ENCODE measurements at places on chromosomes 11 and 22. TPM values are rescaled to one million over a fixed set of nuclear protein-coding genes. Genes with fewer than 3 reads are reported as not detected.

The OR8D4 gene
- polyA plus RNA-seq, result not detected

The RASSF10 gene
- polyA plus RNA-seq, result 27.4 TPM

The AKIP1 gene
- polyA plus RNA-seq, result 16.0 TPM

The FREY1 gene
- polyA plus RNA-seq, result 0.32 TPM

The MUC2 gene
- polyA plus RNA-seq, result 0.27 TPM

The TTC9C gene
- polyA plus RNA-seq, result 38.0 TPM

The USH1C gene
- 65.4 TPM for polyA plus RNA-seq

The APLP2 gene
- 506 TPM for polyA plus RNA-seq

The AIFM3 gene
- 0.76 TPM for polyA plus RNA-seq

The RPS6KB2 gene
- polyA plus RNA-seq, result 45.1 TPM

DNA sequence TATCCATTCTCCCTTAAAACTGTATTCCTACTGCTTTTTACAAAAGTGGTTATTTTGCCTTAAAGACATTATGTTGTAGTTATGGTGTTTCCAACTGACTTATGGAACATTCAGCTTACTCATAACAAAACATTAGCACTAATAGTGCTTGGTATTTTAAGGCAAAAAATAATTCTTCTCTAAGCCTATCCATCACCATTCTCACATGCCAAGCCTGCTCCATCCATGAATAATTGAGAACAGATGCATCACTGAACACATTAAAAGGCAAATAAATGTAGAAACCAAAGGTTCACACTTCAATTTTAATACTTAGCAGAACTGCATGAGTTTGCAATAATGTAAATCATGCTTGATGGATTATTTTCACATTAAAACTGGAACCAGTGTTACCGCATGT, 42.3 kb upstream of the DDI1 start:
- DNase-seq, result no peak

GRCh38 chr22:43136255-43136654, 6.9 kb downstream of the MCAT start:
- no peak for DNase-seq

GRCh38 chr11:61041755-61042518, 60.4 kb upstream of the CD5 start:
- DNase-seq, result no peak

GRCh38 chr11:85620256-85620655, 6.9 kb downstream of the DLG2 start:
- DNase-seq, result no peak

DNA sequence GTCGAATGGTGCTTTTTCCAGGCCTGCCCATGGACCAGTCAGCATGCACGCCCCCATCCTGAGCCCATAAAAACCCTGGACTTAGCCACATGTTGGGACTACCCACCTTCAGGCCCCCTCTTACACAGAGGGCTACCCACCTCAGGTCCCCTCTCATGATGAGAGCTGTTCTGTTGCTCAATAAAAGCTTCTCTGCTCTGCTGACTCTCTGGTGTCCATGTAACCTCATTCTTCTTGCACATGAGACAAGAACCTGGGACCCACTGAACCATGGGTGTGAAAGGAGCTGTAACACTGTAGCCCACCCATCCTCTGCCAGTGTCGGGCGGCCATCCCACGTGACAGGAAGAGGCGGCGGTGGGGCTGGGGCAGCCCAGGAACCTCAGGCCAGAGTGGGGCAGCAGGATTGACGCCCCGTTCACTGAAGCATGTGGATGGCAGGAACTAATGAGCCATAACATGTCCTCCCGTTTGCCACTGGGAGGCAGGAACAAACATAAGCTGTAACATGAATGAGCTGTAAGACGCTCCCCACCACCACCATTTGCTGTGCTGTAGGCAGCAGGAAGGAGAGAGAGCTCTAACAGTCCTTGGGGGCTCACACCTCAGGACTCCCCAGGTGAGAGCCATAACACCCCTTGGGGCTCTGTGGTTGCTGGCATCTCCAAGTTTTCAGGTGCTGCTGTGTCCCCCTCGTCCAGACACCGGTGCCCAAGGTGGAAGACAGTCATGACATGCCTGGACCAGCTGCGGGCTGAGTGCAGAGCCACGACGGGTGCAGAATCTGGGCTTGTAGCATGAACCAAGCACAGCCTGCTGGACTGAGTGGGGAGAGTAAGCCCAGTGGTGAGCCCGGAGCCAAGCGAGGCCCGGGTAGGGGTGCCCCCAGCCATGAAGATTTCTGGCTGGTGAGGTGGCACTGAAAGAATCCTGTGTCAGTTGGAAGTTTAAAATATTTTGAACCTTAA, 69.4 kb downstream of the MCHR1 start:
- no peak for DNase-seq

GRCh38 chr11:77196961-77197360, 68.9 kb downstream of the MYO7A start:
- DNase-seq, result no peak

DNA sequence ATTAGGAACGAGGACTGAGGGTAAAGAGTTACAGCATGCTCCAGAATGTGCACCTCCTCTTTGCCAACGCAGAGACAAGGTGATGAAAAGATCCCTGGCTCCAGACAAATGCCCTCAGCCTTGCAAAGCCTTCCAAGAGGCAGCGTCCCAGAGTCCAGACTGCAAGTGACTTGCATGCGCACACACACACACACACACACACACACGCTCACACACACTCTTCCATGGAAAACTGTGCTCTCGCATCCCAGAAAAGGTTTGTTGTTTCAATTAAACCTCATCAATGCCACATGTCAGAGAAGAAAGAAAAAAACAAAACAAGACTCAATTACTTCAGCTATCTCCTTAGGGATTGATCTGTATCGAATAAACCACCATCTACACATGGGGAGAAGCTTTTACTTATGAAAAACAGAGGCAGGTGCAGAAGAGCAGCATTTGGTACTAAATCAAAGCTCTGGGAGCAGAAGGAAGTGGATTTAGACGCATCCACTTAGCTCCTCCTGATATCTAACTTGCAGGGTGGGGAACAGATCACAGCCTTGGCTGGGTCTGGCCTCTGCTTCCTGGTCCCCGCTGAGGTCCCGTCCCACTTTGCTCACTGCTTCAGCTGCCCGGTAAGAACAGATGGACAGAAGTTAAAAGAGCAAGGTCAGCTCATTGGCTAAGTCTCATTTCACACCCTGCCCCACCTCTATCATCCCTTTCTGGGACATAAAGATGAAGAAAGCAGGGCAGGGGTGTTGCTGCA, 249.8 kb upstream of the BLID start:
- no peak for DNase-seq

DNA sequence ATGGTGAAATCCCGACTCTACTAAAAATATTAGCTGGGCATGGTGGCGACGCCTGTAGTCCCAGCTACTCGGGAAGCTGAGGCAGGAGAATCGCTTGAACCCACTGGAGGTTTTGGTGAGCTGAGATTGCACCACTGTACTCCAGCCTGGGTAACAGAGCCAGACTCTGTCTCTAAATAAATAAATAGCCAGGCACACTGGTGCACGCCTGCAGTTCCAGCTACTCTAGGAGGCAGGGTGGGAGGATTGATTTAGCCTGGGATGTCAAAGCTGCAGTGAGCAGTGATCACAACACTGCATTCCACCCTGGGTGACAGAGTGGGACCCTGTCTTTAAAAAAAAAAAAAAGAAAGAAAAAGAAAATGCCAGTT, 17.4 kb downstream of the SUSD2 start:
- DNase-seq, result no peak

DNA sequence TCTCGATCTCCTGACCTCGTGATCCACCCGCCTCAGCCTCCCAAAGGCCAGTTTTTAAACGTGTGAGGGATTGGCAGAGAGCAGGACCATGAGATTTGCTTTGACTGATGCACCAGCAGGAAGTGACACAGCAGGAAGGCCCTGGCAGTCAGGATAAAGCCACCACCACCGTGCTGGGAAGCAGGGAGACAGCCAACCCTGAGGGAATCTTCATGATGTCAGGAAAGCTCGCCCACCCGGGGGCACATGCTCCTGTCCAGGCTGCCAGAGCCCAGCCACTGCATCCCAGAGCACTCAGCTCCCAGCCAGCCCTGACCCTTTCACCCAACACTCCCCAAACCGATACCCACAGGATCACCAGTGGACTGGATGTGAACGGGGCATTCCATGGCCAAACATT, 6.1 kb downstream of the TUBGCP6 start:
- no peak for DNase-seq

DNA sequence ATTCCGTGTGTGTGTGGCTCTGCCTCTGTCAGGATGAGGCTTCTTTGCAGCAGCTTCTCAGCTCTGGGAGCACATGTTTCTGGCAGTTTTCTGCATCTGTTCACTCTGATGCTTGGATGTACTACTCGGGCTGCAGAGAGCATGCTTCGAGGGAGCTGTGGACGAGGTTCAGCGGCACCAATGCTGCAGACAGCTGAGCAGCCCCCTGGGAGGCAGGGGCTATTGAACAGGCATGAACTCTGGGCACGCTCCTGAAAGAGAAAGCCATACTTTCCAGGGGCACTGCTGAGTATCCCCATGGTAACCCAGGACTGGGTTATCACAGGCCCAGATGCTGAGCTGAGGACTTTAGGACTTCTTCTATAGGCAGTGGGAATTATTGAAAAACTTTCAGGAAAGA, 33.8 kb downstream of the ADAMTS8 start:
- DNase-seq, result no peak

DNA sequence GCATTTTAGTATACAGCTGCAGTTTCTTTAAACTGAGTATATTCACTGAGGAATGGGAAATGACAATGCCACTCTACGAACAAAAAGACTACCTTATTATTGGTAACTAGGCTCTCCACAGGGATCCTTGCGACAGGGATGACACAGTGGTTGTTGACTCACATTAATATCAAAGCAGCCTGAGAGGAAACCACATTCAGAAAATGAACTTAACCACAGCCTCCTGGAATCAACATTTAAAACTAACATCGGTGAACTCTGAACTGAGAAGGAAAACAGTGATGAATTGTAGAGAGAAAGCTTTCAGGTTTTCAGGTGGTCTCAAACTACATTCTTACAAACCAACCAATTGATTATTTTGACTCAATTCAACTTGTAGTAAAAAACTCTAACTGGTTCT, 90.3 kb upstream of the MTMR2 start:
- no peak for DNase-seq

DNA sequence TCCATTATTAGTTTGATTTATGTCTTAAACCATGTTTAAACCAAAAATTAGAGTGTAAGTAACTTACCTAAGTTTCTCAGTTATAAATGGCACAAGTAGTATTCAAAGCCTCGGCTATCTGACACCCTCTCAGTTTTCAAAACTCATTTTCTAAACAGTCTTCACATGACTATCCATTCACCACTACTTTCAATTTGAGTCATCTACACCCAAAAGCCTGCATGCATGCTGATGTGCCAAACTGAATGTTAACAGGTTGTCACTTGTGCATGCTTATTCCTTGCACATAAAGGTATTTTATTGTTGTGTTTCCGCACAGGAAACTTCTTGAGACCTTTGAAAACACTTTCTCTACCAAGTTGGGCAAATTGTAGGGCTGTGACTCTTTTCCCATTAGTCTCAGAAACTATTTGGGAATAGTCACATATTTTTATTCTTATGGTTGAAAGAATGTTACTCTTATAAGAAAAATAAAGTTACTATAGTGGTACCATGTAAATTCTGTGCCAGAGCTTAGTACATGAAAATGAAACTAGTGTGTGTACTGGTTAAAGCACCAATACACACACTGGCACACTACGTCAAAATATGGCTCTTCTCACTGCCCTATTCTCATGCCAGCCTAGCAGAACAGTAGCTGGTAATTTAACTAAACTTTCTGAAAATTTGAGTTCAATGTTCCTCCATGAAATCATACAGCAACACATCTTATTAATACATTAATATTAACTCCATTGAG, 2.2 kb upstream of the OR51E2 start:
- no peak for DNase-seq

GRCh38 chr22:43088984-43089717, at the start of gene TTLL1:
Gene TTLL1 (minus strand): TSS chr22:43089391. CDS start chr22:43075586, 13,805 bp downstream.
- no peak for DNase-seq

GRCh38 chr22:43343670-43344519, 723 bp upstream of the SCUBE1 start:
- no peak for DNase-seq

GRCh38 chr22:31199187-31199586, 12.9 kb upstream of the LIMK2 start:
- DNase-seq, result no peak

DNA sequence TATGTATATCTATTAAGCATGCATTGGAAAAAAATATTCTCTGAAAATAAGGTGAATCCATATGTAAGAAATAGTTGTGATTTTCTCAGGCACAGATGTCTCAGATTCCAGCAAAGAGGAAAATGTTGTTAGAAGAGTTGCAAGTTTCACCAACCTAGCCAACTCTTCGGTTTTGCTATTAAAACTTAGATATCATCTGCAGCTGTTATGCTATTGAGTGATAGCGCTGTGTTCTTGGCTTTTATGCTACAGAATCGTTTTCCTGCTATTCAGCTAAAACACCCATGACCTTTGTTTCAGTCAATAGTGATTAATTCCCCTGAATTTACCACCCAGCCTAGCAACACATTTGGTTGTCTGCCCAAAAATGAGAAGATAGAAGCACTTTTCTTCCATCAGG, 795.6 kb upstream of the ANO3 start:
- DNase-seq, result no peak

All from right renal cortex interstitium (tissue), 3 donors.